Ureter (tissue), 1 donor: ENCODE measurements at places on chromosomes 2 and 18. TPM values are rescaled to one million over a fixed set of nuclear protein-coding genes. Genes with fewer than 3 reads are reported as not detected.

DNA sequence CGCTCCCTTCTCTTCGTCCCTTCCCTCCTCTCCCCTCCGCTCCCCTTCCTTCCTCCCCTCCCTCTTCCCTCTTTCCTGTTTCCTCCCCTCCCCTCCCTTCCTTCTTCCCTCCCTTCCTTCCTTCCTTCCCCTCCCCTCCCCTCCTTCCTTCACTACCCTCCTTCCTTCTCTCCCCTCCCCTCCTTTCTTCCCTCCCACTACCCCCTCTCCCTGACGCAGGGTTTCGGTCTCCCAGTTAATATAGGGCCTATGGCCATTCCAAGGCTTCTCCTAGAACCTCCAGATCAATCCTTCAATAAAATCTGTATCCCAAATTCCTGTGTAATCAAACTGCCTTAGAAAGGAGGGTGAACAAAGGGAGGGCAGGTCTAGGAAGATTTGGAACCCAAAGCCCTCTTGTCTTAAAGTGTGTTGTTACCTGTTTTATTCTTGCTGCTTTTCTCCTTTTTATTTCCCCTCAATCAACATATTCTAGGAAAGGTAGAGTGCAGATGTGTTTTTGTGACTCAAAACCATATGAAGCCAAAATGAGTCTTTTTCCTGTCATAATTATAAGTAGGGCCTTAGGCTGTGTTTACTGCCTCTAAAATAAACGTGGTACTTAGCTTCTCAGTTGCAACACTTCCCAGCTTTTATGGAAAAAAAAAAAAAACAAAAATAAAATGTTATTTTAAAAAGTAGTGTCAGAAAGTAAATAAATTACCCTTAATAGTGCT lies 53.7 kb downstream of the GPD2 start:
- DNase-seq, result no peak

The PROKR1 gene
- not detected for total RNA-seq

DNA sequence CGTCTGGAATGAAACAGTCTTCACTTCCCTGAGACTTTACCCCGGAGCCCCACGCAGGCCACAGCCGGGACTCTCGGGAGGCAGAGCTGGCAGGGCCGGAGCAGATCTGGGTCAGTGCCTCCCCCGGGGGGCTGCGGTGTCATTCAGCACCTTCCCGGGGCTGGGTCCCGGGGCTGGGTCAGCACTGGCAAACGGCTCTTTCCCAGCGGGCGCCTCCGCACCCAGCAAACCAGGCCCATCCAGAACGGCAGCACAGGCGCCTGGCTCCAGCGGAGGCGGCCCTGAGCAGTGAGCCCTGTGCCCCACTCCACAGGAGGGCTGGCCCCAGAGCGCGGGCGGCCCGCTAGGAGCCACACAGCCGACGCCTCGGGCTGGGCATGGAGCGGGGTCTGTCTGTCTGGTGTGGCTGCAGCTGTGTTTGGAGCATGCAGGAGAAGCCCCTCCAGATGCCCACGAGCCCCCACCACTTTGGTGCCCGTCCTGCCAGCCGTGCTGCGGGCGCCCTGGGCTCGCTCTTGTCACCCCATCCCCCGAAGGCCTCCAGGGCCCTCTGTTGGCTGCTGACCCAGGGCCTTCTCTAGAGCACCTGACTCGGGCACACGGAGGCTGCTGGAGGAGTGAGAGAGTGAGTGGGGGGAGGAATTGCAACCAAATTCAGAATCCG lies 132.1 kb upstream of the CTDP1 start:
- DNase-seq, result no peak

DNA sequence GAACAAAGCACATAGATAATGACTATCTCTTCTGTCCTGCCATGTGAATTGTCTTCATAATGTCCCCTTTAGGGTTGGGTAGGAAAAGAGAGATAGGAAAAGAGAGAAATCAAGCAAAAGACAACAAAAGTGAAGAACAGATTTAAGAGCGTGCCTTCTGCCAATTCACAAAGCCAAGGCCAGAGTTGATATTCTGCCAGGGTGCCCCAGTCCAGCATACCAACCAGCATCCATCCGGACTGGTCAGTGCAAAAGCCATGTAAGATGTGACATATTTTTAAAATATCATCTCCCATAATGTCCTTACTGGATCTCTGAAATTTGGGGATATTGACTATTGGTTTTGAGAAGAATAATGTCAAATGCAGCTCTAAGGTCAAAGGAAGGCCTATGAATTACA lies 35.7 kb upstream of the KLF7 start:
- no peak for DNase-seq

- DNase-seq, result no peak
Observed at GRCh38 chr2:102418421-102418961, 4.5 kb upstream of the IL18RAP start.

DNA sequence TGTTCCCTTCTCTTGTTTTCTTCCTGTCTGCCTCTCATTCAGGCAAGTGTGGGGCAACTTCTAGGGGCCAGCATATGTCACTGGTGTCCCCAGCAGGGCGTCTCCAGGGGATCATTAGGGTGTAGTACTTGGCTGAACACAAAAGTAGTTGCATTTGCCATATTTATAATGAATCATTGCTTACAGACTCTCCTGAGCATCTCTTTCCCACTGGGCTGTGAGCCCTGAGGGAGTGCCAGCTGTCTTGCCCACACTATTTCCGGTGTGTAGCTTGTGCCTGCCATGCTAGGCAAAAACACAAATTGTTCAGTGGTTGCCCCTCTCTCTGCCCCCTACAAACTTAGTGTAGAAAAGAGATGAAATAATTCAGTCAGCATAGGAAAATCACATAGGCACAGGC lies 40.8 kb upstream of the SCLY start:
- no peak for DNase-seq

The KIAA2012 gene
- total RNA-seq, result not detected

DNA sequence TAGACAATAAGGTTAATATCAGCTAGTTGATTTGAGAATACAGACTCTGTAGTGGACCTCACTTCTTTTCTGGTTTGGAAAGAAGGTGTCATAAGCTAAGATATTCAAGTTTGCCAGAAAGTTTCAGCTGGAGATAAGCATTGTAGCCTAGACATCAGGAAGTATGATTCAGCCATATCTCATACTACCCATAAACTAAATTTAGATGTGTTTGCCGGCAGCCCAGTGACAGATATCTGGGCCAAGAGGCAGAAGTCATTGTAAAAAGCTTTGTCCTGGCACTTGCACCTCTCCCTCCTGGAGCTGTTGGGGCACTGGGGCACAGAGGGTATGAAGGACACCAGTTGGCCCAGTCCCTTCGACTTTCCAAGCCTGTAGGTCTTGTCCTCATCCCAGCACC lies 128.0 kb downstream of the EPHA4 start:
- DNase-seq, result no peak

The LYPD1 gene
- total RNA-seq, result 0.36 TPM

GRCh38 chr2:29601321-29601720 lies 320.1 kb downstream of the ALK start:
- no peak for DNase-seq

- no peak for DNase-seq
Observed at GRCh38 chr2:37881397-37881796, 43.7 kb upstream of the RMDN2 start.

DNA sequence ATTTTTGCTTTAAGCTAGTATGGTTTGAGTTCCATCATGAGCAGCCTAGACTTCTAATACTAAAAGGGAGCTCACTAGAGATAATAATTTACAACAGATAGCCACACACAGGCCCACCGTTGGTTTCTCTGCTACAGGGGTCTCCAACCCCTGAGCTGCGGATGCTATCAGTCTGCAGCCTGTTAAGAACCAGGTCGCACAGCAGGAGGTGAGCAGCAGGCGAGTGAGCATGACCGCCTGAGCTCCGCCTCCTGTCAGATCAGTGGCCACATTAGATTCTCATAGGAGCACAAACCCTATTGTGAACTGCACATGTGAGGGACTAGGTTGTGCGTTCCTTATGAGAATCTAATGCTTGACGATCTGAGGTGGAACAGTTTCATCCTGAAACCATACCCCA lies 150.6 kb downstream of the HRH4 start:
- no peak for DNase-seq

DNA sequence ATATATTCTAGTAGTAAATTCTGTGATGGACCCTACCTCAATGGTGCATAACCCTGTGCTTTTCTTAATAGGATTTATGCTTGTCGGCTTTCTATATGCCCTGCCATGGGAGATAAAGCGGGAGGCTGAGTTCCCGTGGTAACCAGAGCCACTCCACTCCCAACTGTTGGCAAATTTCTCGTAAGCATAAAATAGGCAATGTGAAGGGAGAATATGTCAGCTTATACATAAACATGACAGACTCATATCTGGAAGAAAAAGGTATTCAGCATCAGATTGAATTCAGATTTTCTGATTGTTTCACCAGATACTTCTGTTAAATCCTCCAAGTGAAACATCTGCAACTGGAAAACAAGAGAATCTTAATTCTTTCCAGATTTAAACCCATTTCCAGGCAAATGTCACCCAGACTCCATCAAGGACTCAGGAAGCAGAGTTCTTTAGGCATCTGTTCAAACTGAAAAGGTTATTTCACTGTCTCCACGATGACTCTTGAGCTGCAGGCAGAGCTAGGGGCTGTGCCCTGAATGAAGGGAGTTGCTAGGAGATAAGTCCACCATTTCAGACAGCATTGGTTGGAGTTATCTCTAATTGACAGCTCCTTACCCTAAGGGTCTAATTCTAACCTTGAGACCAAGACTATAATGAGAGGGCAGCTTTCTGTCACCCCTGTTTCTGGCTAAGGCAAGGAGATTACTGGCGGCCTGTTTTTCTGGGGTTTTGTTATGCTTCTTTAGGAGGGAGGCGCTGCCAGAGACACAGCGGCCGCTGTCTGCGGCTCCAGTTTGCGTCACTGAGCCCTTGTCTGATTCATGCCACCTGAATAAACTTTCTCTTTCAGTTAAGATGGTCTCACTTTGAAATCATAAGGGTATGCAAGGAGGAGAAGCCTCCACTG lies 381.3 kb downstream of the SOX11 start:
- DNase-seq, result no peak

The SEPTIN2 gene
- 480 TPM for total RNA-seq

The PSMD14 gene
- total RNA-seq, result 43.3 TPM

DNA sequence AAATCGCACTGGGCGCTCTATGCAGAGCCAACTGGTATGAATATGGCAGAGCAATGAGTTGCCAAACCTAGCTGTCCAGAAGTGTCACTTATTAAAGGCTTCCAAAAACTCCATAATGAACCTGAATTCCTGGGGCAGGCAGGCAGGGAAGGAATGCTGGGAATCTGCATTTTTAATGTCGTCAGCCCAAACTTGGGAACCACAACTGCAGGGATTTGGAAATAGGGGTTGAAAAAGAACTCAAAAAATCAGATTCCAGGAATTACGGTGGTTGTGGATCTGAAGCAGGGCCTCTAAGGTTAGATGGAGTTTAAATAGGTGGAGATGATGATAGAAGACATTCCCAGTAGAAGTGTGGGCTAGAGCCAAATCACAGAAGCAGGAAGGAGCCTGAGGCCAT lies 15.0 kb downstream of the NCKAP5 start:
- no peak for DNase-seq
